ENCODE measurements at places on chromosomes 6 and 20.

DNA sequence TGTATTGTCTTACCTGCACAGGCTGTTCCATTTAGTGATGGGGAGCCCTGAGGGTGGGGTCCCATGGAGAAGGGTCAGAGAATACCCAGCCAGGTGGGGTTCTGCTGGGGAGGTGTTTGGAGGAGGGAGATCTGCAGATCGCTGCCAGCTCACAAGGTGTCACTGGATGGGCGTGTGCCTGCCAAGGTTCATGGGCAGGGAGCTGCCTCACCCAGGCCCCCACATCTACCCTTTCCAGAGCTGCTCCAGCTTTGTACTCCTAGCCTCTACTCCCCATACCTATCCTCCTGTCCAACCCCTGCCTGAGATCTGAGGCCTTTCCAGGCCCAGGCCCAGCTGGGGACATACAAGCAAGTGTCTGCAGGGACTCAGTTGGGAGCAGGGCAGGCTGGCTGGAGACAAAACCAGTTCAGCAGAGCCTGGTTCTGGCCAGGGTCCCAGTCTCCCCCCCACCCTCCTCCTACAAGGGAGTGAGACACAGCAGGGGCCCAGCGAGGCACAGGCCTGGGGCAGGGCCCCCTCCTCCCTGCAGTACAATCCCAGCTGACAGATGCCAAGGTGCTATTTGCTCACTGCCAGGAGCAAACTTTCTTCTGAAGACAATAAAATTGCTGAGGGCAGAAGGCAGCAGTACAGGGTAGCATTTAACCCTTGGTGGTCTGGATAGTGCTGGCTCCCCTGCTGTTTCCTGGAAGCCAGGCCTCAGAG, 19.7 kb downstream of the SPDEF start:
- no peak for DNase-seq

- no peak for DNase-seq
These were observed 113.0 kb upstream of the TIAM2 start for GRCh38 chr6:154882107-154882506.

DNA sequence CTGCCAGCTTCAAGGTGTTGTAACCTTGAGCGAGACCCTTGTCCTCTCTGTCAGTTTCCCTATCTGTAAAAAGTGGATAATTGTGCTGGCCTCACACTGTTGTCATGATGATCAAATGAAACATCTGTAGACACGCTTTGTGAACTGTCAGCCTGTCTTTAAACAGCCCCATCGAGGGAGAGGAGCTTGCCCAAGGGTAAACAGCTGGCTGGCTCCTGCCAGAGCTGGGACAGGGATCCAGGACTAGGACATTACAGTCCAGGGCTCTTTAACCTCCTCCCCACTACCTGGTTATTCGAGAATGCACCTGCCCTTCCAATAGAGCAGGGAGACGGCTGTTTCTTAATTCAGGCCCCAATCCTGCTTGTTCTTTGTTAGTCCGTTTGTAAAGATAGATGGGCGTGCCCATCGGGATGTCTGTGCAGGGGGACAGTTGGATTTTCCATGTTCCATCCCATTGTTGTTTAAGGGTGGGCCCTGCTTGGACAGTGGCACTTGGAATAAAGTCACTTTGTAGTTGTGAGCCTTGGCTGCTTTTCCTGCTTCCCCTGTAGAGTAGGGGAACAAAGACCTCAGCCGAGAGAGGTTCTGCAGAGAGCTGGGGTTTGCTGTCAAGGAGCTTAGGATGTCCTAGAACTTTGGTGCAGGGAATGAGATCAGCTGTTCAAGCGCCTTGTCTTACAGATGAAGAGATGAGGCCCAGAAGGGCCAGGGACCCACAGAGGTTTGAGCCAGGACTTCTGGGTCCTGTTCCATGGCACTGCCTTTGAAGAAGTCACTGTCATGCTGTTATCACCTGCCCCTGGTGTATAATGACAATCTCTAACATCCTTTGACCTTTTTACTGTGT, 77.9 kb upstream of the MYL9 start:
- no peak for DNase-seq

DNA sequence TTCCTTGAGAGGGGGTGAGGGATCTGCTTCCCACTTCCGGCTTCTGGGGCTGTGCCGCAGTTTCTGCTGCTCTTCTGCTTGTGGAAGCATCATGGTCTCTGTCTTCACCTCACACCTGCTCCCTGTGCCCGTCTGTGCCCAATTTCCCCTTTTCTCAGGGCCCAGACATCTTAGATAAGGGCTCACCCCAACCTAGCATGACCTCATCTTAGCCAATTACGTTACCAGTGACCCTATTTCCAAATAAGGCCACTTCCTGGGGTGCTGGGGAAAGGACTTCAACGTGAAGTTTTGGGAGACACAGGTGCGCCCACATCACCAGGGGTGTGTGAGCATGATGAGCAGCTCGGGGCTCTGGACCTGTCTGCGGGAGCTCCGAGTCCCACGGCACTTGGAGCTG, 20.7 kb upstream of the RBBP8NL start:
- no peak for DNase-seq

GRCh38 chr6:53282741-53283140, 66.0 kb downstream of the ELOVL5 start:
- DNase-seq, result no peak

GRCh38 chr6:32047855-32048766, 9.9 kb downstream of the CYP21A2 start:
- DNase-seq, result peak; percentile 34

GRCh38 chr6:44969446-44970185, 358.5 kb upstream of the RUNX2 start:
- DNase-seq, result no peak

GRCh38 chr6:5164092-5164491, 79.0 kb downstream of the PPP1R3G start:
- no peak for DNase-seq

DNA sequence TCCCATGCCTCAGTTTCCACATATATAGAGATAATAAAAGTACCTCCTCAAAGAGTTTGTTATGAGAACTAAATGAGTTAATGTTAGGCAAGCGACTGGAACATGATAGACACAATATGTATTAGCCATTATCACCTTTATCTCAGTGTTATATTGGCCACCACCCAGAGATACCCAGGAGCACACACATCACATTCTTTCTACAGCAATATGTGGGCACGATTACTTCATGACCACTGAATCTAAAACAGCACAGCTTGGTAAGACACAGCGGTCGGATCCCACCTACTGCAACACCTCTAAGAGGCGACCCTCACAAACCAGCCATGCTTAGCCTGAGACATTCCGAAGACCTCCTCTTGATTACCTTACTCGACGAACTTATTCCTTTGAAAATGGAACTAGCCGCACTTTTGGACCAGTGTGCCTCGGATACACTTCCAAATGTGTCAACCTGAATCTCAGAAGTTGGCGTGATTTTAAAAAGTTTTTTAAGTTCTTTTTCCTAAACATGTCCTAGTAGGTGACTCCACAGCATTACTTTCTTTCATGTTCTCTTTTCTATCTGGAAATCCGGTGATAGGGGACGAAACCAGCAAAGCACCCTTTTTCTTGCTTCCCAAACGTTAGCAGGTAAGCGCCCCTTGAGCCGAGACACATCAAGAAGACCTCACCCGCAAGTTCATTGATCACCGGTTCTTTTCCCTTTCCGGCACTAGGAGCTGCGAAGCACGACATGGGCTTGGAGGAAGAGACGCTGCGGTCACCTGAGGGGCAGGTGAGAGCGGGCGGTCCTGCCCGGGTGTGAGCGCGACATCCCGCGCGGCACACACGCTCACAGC, 923 bp downstream of the GMDS start:
- DNase-seq, result no peak

DNA sequence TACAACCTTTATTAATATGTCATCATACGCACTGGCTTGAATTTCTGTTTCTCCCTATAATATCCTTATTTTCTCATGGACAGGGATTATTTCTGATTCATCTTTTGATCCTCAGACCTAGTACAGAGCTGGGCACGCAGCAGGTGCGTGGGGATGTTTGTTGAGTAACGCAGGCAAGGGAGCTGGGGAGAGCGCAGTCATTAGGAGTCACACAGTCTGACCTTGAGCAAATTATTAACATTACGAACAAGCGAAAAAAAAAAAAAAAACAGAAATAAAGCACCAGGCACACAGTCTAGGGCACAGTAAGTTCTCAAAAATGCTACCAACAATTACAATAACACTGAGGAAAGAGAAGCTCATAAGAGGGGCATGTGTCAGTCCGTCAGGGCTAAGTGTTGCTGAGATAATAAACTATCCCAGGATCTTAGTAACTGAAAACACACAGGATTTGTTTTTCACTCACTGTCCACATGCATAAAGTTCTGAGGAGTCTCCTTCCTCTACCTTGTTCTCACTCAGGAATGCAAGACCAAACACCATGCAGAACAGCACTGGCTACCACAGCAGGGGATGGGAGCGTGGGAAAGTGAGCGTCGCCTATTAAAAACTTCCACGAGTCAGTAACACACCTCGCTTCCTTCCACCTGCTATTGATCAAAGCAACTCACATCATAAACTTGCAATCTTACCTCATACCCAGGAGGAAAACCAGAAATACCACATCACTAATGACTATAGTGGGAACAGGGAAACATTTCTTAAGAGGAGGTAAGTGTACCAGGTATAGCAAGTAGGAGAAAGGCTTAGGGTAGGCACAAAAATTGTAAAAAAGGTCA, 56.9 kb downstream of the PDE10A start:
- no peak for DNase-seq

- no peak for DNase-seq
These were observed 175.5 kb downstream of the TFAP2B start for GRCh38 chr6:50993941-50994720.

GRCh38 chr20:16178546-16179135, 394.6 kb downstream of the KIF16B start:
- DNase-seq, result no peak

DNA sequence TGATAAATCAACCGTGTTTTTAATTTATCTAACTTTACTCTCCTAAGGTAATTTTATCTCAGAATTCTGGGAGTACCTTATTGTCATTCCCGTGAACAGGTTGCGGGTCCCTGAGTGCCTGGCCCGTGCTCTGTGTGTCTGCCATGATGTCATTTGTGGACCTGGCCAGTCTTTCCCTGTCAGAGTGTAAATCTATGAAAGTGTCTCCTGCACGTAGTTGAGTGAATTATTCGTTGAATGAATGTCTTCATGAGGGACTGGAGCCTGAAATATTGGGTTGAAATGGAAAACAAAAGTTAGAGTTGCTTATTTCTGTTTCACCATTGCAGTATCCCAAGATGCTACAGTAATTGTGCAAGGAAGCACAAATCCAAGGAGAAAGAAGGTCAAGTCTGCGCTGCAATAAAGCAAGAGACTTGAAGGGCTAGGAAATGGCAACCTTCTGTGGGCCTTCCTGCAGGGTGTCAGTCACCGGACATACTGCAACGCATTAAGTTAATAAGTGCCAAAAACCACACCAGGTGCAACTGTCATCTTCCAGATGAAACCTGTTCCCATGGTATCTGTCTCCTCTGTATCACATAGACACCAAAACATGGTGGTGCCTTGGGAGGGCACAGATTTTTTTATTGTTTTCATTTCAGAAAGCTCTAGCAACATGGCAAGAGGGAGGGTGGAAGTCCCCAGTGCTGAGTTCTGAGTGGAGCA, 135.5 kb downstream of the ZDHHC14 start:
- no peak for DNase-seq

DNA sequence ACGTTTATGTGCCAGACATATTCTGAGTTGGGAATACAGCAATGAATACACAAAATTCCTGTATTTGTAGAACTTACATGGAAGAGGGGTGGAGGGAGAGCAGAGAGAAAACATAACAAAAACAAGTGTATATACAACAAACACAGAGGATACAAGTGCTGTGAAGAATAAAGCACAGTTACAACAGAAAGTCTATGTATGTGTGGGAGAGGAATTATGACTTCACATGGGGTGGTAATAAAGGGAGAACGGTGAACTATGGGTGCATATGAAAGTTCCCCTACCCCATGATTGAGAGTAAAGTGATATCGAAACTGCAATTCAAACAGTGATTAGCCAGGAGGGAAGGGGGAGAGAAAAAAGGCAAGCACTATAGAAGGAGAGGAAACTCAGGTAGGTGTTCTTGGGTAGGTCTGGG, 24.6 kb downstream of the HBS1L start:
- no peak for DNase-seq

- no peak for DNase-seq
These were observed 123.0 kb upstream of the CEP162 start for GRCh38 chr6:84350397-84350796.

GRCh38 chr6:162290846-162291465, 436.6 kb downstream of the PRKN start:
- DNase-seq, result no peak

- no peak for DNase-seq
These were observed 108.9 kb downstream of the UST start for GRCh38 chr6:148855744-148856143.

- no peak for DNase-seq
These were observed 845 bp upstream of the DST start for GRCh38 chr6:56643379-56644089.

GRCh38 chr6:25615471-25615870, 36.5 kb upstream of the SCGN start:
- no peak for DNase-seq

- DNase-seq, result no peak
These were observed 810.8 kb downstream of the GRIK2 start for GRCh38 chr6:102204351-102204750.

DNA sequence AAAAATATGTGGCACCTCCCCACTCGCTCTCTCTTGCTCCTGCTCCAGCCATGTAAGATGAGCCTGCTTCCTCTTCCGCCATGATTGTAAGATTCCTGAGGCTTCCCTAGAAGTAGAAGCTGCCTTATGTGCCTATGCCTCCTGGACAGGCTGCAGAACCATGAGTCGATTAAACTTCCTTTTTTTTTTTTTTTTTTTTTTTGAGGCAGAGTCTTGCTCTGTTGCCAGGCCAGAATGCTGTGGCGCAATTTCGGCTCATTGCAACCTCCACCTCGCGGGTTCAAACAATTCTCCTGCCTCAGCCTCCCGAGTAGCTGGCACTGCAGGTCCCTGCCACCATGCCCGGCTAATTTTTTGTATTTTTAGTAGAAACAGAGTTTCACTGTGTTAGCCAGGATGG, 112.5 kb downstream of the FAM217A start:
- DNase-seq, result no peak

DNA sequence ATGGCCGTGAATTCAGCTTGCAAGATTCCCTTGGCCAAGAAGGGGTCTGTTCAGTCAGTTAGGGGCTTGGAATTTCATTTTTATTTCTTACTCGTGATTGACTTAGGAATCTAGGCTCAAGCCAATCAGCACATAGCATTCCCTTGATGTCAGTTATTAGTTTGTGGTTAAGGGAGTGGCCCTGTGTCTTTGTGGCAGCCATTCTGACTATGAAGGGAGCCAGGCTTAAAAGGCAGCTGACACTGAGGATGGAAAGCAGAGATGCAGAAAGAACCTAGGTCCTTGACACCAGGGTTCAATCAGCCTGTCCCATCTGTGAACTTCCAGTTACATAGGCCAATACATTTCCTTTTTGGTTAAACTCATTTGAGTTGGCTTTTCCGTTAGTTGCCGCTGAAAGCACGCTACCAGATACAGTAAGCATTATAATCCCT, 48.1 kb downstream of the MCUR1 start:
- no peak for DNase-seq

GRCh38 chr20:48761874-48762273, 65.9 kb downstream of the PREX1 start:
- DNase-seq, result no peak

DNA sequence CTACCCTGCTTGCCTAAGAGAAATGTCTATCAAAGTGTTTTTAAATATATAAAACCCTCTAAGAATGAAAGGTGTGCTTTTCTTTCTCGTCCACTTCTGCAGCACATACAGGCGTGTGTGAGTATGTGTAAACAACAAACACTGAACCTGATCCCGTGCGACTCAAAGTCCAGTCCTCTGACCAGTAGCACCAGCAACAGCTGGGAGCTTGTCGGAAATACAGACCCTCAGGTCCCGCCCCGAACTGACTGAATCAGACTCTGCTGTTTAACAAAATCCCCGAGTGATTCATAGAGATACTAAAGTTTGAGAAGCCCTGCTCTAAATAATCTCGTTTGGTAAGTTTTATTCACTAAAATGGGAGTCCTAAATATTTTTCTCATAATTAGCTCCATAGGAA, 208.0 kb upstream of the KCNQ5 start:
- DNase-seq, result no peak
